Ureter (tissue), 1 donor: ENCODE measurements at places on chromosomes 12 and 14. TPM values are rescaled to one million over a fixed set of nuclear protein-coding genes. Genes with fewer than 3 reads are reported as not detected.
A peak's percentile ranks its signal among the peaks of the same experiment; 100 is the strongest.

GRCh38 chr14:69716478-69717187, 50.3 kb upstream of the SRSF5 start:
- no peak for DNase-seq

DNA sequence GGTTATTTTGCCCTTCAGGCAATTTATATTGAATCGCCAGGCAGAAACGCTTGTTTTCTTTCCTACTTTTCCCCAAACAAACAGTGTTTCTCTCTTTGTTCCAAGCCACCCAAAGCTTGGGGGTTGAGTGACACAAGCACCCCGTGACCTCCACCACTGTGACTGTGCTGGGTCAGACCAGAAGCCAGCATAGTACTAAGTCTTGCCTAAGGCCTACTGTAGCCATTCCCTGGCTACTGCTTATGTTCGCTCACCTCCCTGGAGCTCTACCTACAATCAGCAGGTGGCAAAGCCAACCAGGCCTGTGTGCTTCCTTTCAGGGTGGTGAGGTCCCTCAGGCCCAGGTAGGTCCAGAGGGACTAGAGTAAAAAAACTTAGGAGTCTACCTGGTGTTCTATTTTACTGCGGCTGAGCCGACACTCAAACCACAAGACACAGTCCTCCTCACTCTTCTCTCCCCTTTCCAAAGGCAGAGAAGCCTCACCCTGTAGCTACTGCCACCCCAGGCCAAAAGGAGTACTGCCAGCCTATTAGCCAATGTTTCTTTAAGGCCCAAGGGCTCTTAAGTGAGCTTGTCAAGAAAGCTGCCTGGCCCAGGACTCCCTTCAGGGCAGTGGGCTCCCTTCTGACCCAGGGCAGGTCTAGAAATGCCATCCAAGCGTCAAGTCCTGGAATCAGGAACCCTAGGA, 411.8 kb upstream of the MIS18BP1 start:
- DNase-seq, result no peak

DNA sequence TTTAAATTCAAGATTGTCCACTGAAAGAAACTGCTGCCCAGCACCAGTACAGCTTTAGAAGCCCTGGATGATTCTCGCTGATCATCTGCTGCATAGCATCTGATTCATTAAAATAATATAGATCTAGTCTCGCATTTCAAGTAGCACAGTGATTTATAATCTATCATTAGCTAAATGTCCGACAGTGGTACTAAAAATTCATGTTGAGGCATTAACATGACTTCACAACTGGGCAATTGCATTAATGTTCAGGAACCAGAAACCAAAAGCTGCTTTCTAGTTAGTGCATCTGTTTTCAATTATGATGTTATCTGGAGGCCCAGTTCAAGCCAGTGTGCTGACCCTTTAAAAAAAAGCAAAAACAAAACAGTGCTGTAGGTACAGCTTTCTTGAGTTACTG, 1987.2 kb upstream of the SEL1L start:
- DNase-seq, result no peak

- no peak for DNase-seq
These were observed 588 bp downstream of the PIK3C2G start for GRCh38 chr12:18261906-18262305.

GRCh38 chr14:92481386-92481785, 32.2 kb upstream of the RIN3 start:
- DNase-seq, result no peak

- peak; percentile 37 for DNase-seq
These were observed 212.5 kb upstream of the RTL1 start for GRCh38 chr14:101116065-101116464.

DNA sequence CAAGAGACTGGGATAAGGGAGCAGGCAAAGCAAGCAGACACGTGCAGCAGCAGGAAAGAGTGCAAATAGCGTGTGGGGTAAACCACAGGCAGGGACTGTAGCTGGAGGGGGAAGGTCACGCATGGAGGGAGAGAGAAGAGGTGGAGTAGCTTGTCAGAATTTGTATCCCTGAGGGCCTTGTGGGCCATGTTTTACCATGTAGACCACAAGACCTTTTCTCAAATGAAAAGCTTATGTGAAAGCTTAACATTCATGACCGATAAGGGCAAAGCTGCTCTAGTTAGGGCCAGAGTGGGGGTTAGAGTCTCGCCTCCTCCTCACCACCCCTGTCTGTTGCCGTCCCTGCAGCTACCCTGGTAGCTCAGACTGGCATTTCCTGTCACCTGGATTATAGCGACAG, 152.9 kb upstream of the E2F7 start:
- DNase-seq, result no peak

- no peak for DNase-seq
These were observed 92.5 kb downstream of the BCL11B start for GRCh38 chr14:99179506-99179905.

DNA sequence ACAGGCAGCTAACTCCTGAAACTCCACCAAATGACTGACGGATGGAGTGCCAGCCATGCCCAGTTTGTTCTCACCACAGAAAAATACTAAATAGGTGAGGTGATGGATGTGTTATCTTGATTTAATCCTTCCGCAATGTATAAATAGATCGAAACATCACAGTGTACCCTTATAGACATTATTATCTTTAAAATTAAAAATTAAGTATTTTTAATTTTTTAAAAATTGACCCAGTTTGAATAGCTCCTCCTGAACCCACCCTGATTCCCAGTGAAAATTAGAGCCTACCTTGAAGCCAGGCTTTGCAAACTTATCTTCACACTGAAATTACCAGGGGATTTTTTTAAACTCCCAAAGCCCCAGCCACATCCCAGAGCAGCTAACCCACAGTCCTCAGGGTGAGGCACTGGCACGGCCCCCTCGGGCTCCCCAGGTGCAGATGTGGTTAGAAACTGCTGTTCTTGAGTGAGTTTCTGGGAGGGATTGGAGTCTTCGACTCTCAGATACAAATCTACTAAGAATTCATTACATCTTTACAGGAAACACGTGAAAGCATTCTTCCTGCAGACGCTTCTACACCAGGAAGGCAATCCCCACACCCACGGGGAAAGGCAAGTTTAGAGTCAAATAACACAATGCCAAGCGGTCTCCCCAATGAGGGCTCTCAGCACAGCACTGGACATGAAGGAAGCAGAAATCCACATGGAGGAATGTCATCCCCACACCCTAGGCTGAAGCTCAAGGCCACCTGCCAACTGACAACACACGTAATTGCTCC, 126.4 kb downstream of the RIMBP2 start:
- no peak for DNase-seq

DNA sequence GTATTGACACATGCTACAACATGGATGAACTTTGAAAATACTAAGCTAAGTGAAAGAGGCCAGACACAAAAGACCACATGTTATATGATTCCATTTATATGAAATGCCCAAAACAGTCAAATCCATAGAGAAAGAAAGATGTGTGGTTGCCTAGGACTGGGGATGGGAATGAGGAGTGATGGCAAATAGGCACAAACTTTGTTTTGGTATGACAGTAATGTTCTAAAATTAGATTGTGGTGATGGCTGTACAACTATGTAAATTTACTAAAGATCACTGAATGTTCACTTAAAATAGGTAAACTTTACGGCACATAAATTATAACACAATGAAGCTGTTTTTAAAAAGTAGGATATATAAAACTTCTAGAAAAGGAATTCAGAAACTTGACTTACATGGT, 41.7 kb downstream of the PPP1R13B start:
- DNase-seq, result no peak

DNA sequence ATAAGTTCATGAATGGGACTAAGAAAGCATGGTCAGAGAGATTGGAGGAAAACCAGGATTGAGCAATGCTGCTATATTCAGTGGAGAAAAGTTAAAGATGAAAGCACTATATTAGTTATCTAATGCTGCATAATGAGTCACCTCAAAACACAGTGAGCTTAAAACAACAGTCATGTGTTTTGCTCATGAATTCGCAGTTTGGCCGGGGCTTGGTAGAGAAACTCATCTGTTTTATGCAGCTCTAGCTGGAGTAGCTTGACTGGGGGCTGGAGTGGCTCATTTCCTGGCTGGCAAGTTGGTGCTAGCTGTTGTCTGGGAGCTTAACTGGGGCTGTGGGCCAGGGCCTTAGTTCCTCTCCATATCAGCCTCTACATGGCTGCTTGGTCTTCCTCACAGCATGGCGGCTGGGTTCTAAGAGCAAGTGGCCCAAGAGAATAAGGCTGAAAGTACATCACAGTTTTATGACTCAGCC, 90.1 kb downstream of the ADCK1 start:
- no peak for DNase-seq

CAND1 gene
- 141 TPM for total RNA-seq

TEX52 gene
- not detected for total RNA-seq

KLHL33 gene
- total RNA-seq, result 0.26 TPM
